ENCODE measurements at places on chromosomes 16 and 17.

DNA sequence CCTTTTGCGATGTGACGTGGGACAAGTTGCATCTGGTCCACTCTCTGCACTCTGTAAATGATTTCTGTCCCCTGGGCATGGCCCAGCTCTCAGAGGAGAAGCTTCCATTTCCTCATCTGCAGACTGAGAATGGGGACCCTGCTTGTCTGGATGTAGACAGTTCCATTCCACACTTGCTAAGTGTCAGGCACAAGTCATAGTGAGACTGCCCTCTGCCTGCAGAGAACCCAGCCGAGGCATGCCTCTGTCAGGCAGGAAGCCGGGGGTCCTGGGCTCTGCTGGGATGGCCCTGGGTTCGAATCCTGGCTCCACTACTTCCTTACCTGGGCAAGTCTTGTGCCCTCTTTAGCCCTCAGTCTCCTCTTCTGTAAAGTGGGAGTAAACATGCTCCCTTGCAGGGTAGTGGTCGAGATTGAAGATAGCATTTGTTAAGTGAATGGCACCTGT, 4.1 kb downstream of the MAP2K3 start:
- no peak for DNase-seq

DNA sequence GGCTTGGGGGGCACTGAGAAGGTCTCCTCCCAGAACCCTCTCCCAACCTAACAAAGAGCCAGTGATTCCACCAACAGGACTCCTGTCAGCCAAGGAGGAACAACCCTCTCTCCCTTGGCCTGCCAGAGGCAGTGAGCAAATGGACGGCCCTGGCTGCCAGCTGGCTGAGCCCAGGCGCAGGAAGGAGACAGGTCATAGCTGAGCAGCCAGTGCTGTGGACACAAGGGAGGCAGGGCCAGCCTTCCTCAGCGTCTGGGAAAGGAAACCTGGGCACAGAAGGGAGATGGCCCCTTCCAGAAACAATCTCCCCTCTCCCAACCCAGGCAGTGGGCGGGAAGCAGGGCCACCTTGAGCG, 2.1 kb downstream of the MPO start:
- DNase-seq, result no peak

DNA sequence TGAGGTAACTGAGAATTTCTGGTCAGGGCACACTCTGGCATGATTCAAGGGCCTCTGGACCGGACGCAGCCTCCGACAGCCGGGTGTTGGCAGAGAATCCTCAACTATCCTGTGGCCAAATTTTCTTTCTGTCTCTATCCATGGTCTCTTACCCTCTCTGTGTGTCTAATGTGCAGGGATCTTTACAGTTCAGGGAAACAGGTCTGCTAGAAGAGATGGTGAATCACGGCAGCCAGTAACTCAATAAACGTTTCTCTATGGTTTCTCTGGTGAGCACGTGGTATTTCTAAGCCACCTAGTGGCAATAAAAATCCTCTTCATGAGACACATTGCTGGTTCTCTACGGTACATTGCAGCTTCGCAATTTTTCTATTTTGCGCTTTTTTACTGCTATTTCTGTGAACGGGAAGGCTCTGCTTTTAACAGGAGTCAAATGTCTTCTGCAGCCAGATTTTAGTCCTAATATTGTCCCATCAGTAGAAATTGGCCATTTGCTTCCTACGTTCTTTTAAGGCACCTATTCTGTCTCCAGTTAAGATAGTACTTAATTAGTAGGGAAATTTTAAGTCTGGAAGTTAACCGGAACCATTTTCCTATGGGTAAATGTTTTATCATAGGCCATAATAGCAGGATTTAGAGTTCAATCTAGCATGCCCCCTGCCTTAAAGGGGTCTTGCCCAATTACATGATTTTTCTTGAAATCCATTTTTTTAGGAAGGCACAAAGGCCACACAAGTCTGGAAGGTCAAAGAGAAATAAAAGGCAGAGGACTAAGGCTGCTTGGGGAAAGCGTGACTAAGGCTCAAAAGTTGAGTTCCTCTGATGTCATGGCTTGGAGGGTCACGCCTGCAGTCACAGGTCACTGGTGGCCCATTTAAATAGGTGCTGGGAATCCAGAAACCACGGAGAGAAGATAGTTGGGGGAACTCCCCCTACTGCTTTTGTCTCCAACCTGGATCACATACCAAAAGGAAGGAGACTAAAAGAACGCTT, 31.5 kb downstream of the QPRT start:
- DNase-seq, result no peak

DNA sequence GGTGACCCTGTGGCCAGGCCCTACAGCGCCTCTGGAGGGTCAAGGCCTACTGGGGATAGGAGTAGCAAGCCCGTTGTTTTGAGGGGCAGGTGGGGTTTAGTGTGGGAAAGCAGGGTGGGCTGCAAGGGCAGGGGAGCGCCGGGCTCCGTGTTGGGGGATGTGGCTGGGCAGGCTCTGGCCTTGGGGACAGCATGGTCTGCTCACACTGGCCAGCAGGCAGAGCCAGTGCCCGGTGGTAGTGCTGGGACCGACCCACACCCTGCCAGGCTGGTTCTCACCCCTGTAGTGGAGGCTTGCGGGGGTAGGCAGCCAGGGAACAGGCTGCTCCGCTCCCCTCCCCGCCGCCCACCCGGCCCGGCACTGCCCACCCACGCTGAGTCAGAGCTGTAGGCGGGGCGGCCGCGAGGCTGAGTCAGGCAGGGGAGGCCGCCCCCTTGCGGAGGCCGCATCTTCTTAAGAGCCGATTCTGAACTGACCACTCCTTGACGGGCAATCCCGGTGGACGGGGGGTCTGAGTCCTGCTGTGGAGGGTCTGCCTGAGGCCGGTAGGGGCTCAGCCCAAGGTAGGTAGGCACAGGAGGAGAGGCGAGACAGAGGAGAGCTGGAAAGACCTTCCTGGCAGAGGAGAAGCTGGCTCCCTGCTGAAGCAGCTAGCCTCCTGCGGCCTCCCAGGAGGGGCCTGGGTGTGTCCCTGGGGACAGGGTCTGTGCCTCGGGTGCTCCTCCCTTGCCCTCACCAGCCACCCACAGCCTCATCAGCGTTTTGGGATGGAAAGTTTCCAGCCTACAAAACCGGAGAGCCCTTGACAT, 62.4 kb downstream of the BAIAP2 start:
- peak; percentile 35 for DNase-seq

GRCh38 chr17:64392300-64392699, 1.6 kb upstream of the PECAM1 start:
- DNase-seq, result no peak
